ENCODE measurements at places on chromosomes 2 and 18.

DNA sequence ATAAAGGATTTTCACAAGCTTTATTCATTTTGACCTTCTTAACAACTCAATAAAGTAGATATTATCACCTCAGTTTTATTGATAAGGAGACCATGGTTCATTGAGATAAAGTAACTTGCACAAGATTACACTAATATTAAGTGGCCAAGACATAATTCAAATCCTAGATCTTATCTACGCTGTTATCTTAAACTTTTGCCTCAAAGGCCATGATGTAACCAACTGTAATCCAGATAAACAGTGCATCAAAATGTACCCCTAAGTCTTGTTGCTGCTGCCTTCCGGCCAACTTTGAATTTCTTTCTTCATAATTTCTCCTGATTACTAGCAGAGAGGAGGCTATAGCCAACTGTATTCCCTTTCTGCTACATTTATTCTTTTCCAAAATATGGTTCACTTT, 1094.8 kb upstream of the PIK3C3 start:
- DNase-seq = no peak

DNA sequence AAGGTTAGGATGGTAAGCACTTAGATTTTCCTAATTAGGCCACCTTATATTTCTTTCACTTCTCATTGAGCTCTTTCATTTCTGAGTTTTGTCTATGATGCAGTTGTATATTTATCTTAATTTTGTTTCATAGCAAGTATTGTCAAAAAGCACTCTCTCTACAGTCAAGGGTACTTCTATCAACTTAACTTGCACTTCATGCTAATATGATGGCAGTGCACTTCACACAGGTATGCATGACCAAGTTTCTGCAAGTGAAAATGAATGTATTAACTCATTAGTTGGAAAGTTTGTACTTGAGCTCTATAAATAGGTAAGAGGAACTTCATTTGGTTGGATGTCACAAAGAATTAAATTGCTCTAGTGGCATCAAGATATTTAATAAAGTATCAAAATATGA, 51.5 kb upstream of the CDH19 start:
- DNase-seq = no peak

DNA sequence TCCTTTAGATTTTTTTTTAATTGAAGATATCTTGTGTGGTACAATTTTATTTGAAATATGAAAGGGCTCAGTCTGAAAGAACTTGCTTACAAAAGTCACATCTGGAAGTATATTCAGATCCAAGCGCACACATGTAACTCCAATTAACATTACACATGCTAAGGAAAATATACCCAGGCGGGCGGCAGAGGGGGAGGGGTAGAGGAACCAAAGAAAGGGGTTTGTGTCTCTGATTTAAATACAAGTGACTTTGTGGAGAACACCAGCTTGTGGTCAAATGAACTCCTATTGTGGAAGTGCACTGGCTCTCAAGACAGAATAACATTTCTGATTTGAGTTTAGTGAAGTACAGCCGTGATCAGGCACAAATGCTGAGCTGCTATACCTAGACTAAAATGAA, 280.2 kb upstream of the SOX11 start:
- DNase-seq = no peak

DNA sequence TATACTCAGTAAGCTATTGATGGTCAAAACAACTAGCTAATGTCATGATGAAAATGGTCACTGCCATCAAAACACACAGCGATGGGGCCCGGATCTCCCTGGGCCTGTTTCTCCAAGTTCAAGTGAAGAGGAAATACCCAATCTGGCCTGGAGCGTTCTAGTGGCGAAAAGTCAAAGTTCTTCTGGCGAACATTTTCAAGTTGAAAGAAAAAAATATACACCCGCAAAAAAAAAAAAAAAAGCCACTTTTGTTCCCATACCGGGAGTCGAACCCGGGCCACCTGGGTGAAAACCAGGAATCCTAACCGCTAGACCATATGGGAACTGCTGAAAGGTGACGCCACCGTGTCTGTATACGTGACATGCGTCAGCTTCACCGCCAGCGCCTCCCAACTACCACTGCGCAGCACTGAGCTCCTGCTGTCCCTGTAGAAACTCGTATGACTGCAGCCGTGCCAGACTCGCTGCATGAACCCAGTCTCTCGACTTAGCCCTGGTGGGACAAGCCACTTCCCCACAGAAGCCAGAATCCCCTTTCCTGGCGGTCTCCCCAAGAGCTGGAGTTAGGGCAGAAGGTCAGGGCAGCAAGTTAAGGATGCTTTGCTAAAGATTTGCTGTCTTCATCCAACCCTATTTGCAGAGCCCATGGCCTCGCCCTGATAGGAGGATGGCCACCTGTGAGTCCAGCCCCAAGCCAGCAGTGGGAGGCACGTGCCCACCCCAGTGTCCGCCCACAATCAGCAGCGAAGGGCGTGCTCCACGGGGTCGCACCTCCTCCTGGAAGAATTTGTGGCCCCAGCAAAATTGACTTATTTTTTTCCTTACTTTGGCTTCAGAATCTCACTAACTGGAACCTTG, 5.6 kb upstream of the IMP4 start:
- DNase-seq = no peak

GRCh38 chr2:190964170-190964795, 49.7 kb downstream of the STAT1 start:
- no peak for DNase-seq

DNA sequence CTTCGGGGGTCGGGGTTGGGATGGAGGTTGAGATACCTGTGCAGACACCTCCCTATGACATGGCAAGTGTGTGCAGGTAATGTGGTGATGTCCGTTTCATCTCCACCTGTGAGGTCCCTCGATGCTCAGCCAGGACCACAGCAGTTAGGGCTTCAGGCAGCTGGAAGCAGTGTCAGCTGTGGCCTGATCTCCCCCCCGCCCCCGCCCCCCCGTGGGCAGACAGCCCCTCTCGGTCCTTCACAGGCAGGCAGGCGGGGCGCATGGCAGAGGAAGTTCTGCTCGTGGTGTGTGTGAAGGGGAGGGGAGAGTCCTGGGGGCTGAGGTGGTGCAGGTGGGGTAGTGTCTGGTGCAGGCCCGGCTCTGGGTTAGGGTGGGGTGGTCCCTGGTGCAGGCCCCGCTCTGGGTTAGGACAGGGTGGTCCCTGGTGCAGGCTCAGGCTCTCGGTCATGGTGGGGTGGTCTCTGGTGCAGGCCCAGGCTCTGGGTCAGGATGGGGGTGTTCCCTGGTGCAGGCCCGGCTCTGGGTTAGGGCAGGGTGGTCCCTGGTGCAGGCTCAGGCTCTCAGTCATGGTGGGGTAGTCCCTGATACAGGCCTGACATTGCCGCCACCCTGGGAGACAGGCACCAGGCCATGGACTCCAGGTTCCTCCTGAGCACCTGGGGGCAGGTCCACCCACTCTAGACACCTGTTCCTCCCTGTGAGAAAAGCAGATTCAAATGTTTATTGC, 94.3 kb downstream of the NFATC1 start:
- DNase-seq = no peak
